ENCODE measurements at places on chromosomes 11 and 22.

DNA sequence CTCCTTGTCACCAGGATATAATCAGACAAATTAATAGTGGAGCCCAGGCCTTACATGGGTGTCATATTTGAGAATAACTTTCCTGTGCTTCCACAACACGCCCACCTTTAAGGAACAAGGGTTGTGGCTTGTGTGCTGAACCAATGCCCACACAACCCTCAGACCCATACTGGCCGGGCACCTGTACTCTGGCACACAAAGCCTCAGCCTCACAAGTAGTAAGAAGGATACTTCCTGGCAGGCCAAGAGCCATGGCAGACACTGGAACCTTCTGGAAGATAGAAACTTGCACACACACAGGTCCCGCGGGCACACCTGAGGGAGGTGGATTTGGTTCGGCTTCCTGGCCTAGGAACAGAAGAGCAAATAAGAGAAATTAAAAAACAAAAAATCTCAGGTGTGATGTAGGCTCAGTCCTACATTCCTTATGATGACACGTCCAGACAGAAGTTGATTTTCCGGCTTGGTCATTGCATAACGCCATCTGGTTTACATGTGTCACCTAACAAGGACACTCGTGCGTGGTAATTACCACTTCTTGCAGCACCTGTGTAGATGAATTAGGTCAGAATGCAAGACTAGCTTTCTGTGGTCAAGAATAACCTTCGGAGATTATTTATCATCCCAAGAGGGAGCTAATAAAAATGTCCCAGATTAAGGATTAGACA lies 5.8 kb upstream of the BRD1 start:
- DNase-seq, result no peak

DNA sequence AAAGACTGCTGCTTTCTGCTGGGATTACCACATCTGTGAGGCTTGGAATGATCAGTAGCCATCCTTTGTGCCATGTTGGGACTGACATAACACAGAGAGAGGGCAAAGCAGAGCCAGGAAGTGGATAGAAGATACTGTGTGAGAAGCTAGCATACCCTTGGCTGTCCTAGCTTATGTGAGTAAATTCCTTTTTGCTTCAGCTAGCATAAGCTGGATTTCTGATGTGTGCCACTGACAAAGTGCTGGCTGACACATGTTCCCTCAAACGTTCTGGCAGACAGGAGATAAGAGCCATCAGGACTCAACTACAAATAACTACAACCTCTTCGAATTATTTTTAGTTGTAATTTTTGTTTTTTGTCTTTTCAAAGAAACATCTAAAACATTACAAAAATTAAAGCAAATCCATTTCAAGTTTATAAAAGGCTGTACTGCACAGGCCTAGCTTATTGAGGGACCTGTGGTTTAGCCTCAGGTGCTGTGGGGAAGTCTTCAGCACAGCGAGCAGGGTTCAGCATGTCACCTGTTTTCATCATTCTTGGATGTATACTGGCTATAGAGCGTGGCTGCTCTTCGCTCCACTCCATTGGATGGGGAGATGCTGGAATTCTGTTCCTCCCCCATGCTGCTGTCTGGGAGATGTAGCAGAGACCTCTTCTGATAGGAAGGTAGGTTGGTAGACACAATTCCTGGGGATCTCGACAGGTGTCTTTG lies 120.9 kb downstream of the SWAP70 start:
- no peak for DNase-seq

DNA sequence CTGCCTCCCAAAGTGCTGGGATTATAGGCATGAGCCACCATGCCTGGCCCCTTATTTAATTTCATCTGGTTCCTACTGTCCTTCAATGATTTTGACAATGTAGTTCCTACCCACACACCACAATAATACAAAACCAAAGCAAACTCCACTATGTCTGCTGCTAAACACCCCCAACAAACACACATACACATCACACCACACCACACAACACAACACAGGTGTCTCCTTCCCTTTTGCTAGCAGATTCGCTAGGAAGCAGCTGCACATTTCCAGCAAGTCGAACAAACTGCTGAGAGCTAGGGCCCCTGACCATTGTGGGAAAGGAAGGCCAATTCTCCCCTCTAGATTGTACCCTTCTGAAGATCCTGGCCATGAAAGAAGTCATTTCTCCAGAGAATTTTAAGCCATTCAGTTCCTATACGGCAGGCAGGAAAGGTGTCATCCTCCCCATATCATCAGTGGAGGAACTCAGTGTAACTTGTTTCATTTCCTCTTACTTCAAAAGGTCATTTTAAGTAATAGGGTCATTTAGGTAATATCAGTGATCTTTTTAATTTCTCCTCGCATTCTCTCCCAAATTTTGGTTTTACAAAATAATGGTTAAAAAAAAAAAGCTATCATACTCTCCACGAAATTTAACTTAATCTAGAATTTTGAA lies 18.5 kb downstream of the NUMA1 start:
- no peak for DNase-seq

DNA sequence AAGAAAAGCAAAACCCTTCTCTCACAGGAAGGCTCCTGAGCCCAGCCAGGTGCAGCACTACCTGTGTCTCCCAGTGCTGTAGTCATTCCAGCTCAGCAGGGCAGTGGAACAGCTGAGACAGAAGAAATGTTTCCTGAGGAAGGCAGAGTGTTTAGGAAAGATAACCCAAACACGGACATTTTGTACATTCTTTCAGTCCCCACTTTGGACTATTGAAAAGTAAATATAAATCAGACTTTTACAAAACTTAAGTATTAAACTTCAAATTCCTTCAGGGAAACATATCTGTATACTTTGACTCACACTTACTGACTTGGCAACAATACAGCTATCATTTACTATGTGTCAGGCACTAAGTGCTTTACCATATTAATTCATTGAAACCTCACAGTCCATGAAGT lies 40.4 kb downstream of the RRAS2 start:
- DNase-seq, result no peak

DNA sequence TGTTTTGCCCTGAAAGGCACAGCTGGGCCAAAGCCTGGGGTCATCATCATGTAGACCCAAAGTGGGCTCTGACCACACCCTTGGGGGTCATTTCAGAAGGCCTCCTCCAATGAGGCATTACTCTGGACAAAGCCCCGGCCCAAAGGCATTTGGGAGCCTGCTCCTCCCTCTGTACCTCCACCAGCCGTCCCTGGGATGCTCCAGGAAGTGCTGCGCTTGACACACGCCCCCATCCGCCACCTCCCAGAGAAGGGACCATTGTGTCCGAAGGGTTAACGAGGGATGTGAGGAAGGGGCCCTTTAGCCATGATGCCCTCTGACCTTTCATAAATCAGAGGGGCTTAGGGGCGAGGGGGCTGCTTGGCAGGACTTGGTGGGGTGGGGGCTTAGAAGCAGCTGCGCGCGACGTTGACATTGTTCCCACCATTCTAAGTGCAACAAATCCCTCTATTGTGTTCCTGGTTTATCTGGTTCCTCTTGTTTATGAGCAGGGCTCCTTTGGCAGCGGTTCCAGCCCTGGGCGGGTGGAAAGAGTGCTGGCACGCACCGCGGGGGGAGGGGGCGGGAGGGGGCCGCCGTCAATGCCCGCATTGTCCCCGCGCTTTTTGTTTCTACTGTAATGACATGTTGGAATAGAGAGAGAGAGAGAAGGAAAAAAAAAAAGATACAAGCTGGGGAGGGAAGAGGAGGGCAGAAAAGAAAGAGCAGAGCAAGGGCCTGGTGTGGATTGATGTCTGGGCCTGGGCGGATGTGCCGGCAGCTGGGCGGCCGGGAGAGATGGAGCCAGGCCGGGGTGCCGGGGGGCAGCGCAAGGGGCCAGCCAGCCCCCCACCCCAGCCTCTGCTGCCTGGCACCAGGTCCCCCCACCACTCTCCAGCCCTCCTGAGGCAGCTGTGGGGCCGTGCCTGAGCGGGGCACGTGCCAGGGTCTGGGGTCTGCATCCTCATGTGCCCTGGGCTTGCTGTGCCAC lies 32.1 kb upstream of the SOX10 start:
- DNase-seq, result peak; percentile 36

- DNase-seq, result no peak
Observed at GRCh38 chr11:106092446-106092845, 15.0 kb downstream of the AASDHPPT start.

DNA sequence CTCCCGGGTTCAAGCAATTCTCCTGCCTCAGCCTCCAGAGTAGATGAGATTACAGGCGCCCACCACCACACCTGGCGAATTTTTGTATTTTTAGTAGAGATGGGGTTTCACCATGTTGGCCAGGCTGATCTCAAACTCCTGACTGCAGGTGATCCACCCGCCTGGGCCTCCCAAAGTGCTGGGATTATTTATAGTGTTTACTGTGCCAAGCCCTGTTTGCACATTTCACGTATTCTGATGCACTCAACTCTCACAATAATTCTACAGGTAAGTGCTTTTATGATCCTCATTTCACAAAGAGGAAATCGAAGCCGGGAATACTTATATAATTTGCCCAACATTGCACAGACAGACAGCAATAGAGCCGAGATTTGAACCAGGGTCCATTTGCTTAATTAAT lies 38.0 kb upstream of the DAGLA start:
- no peak for DNase-seq

DNA sequence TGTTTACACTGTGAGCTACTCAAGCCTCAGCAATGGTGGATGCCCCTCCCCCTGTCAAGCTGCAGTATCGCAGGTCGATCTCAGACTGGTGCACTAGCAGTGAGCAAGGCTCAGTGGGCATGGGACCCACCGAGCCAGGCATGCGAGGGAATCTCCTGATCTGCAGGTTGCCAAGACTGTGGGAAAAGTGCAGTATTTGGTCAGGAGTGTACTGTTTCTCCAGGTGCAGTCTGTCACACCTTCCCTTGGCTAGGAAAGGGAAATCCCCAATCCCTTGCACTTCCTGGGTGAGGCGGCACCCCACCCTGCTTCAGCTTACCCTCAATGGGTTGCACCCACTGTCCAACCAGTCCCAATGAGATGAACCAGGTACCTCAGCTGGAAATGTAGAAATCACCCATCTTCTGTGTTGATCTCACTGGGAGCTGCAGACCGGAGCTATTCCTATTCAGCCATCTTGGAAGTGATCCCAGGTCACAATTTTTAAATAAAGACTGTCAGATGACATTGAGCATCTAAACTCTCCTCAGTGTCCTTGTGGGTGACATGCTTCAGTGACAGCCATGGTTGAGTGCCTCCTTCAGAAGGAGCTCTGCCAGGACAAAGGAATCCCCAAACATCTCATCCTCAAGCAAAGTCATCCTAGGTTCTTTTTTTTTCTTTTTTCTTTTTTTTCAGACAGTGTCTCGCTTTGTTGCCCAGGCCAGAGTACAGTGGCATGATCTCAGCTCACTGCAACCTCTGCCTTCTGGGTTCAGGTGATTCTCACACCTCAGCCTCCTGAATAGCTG lies 10.8 kb downstream of the SLC22A24 start:
- DNase-seq, result no peak

- DNase-seq, result no peak
Observed at GRCh38 chr22:21926728-21927127, 25.9 kb downstream of the PPM1F start.

DNA sequence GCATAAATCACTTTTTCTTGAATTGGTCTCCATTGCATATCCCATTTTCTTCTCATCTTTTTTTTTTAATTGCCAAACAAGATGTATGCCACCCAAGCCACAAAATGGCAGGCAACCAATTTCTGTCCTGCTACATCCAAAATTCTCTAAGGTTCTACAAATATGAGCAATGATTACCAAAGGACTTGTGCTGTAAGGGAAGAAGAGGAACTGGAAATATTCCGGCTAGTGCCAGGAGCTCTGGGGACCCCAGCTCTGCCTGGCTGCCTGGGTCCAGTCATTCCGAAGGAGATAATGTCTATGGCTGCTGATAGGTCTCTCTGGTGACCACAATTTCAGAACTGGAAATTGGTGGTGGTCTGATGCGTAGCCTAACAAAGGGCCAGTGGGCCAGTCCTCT lies 17.1 kb upstream of the SNX32 start:
- no peak for DNase-seq

DNA sequence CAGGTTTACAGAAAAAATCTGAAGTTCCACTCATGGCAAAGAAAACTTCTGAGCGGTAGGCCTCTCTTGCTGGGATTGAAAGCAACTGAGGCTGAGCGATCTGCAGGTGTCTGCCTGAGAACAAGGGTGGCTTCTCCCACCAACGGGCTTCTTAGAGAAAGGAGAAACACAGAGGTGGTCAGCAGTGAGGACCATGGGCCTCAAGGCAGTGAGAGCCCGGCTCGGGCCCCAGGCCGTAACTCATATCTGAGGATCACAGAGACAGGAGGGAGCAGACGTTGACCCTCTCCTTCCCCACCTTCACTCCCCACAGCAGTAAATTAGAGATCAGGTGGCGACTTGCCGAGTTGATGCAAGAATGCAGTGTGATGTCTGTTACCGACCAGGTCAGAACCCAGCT lies 50.9 kb upstream of the RTL6 start:
- DNase-seq, result no peak

GRCh38 chr11:74870485-74870884 lies 78.4 kb downstream of the XRRA1 start:
- DNase-seq, result no peak

- no peak for DNase-seq
Observed at GRCh38 chr11:2095198-2095520, 44.0 kb downstream of the IGF2 start.

DNA sequence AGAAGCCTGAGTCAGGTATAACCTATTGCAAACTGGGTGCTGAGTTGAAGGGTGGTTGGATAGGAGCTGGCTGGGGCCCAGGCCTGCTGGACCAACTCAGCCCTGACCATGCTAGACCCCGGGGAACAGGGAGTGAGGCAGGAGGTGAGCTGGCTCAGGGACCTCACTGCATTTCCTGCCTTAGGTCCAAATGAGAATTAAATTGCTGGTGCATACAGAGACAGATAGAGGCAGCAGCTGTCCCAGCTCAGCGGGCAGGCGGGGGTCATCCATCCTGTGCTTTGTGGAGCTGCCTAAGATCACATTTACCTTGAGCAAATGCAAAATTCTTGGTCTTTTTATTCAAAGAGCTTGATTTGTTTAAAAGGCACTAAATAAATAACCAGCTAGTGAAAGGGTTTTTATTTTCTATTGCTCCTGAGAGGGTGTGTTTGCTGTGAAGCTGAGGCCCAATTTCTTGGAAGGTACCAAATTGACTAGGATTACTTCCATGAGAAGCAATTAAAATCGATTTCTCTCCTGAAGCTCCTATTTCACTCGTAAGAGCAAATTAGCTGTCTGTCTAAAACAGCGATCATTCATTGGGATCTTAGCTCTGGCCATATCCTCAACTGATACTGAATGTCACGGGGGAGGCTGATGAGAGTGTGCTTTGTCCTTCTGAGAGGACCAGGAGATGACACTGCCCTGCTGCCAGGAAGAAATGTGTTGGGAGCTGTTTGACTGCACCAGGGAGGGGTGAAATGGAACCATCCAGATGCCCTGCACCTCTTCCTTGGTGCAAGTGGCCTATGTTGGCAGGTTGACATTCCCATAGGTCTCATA lies 24.9 kb downstream of the USH1C start:
- DNase-seq, result peak; percentile 14

GRCh38 chr22:42716649-42717127 lies 4.0 kb downstream of the A4GALT start:
- no peak for DNase-seq

Data from DMS153 (cell line).